ENCODE measurements at places on chromosomes 13 and 19. TPM values are rescaled to one million over a fixed set of nuclear protein-coding genes. Genes with fewer than 3 reads are reported as not detected.

DNA sequence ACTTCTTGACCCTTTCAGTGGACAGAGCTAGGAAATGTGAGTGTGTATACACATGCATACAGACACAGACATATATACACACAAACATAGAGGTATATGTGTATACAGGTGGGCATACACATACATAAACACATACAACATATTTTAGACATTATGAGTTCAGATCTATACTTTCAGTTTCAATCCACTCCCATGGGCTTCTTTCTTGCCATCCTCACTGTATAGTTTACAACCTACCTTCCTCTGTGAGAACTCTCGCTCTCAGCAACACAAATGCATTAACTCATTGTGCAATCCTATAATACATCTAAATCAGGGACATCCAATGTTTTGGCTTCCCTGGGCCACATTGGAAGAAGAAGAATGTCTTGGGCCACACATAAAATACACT lies 21.2 kb upstream of the SCEL start:
- no peak for DNase-seq

- no peak for DNase-seq
Measured at GRCh38 chr13:44865722-44866410, 123.4 kb downstream of the NUFIP1 start.

DNA sequence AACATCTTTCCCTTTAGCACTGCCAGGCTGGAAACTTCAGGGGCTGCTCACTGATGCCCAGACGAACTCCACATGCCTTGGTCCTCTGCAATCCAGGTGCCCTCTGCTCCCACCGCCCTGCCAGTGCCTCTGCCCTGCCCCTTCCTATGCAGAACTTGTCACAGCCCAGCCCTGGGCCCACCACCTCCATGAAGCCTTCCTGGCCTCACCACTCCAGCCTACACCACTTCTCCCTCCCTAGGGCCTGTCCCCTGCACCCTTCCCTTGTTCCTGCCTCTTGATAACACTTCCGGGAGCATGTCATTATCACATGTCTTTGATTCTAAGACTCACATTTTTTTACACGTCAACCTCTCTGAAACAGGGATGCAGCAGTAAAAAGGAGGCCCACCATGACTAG lies 627.2 kb downstream of the UQCRFS1 start:
- DNase-seq = no peak

GRCh38 chr13:56393549-56393948 lies 747.2 kb upstream of the PRR20A start:
- no peak for DNase-seq

DNA sequence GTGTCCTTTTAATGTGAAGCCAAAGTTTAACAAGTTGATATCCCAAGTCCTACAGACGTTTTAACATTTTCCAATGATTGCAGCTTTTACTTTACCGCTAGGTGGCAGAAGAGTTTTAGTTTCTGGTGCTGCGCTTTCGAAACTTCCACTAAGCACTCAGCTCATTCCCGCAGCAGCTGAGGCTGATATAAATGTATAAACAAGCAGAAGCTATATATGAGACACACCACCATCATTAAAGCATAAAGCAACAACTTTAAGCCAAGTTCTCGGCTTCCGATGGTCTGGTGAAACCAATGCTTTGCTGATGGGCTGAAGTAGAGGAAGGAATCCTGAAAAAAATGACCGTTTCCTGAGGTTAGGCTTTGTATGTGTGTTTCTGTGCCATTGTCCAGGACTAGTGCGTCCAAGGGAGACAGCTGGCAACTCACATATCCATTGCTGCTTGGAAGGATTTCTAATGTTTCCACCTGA lies 753.9 kb downstream of the OLFM4 start:
- DNase-seq = peak; percentile 55

GRCh38 chr19:51694318-51695085 lies 1.4 kb downstream of the SPACA6 start:
- no peak for DNase-seq

DNA sequence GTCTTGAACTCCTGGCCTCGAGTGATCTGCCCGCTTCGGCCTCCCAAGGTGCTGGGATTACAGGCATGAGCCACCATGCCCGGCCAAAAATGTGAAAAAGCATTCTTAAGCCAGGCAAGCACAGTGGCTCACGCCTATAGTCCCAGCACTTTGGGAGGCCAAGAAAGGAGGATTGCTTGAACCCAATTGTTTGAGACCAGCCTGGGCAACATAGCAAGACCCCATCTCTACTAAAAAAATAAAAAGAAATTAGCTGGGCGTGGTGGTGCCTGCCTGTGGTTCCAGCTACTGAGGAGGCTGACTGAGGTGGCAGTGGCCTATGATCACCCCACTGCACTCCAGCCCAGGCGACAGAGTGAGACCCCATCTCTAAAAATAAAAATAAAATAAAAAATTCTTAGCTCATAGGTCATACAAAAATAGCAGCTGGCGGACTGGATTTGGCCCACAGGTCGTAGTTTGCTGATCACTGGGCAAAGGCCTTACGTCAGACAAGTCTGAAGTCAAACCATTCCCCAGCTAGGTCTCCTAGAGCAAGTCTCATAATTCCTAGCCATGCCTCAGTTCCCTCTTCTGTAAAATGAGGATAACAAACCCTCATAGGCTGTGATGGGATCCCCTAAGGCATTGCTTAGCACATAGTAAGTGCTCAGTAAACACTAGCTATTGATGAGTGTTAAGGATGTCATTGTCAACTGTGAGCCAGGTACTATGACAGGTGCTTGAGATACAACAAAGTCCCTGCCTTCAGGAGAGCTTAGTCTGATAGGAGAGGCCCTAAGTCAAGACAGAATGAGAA lies 36.0 kb downstream of the INSR start:
- no peak for DNase-seq

GRCh38 chr13:73039201-73040108 lies 19.4 kb upstream of the KLF5 start:
- DNase-seq = no peak

DNA sequence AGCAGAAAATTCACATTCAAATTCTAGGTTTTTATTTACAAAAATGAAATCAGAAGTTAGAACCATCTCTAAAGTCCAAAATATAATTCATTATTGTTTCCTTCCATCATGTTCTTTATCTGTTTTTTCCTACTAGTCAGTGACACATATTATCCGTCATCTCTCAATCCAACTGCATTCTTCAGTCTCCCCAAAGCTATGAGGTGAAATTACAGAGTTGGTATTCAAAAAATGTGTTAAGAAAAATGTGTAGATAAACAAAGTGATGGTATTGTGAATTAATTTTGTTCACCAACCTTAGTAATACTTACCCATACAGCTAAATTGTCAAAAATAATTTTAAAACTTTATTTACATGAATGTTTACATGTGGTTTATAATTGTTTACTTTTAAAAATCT lies 448.7 kb upstream of the MIR17HG start:
- DNase-seq = no peak

GRCh38 chr19:47144630-47145029 lies 14.0 kb downstream of the SAE1 start:
- DNase-seq = no peak

- DNase-seq = no peak
Measured at GRCh38 chr13:93776936-93777335, 550.3 kb downstream of the GPC6 start.

DNA sequence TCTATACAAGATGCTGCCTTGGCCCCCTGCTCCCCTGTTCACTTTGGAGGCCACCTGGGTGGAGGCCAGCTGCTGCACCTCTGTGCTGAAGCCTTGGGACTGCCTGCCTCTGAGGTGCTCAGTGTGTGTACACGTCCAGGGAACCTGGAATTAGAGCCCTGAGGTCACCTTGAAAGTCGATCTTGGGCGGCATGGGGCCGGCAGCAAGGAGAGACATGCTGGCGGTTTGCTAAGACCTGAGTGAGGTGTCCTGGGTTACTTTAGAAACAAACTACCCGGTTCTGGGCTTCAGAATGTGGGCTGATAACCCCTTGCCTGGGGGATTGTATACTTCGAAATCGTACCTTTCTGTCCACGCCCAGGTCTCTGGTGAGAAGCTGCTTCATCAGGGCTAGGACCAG lies 25.5 kb downstream of the TSSK6 start:
- DNase-seq = no peak

GRCh38 chr19:16073988-16074387 lies 2.3 kb upstream of the TPM4 start:
- DNase-seq = no peak

GRCh38 chr19:4108767-4109625 lies 14.9 kb downstream of the MAP2K2 start:
- no peak for DNase-seq

- DNase-seq = no peak
Measured at GRCh38 chr13:24279327-24280110, 29.9 kb upstream of the C1QTNF9 start.

DNA sequence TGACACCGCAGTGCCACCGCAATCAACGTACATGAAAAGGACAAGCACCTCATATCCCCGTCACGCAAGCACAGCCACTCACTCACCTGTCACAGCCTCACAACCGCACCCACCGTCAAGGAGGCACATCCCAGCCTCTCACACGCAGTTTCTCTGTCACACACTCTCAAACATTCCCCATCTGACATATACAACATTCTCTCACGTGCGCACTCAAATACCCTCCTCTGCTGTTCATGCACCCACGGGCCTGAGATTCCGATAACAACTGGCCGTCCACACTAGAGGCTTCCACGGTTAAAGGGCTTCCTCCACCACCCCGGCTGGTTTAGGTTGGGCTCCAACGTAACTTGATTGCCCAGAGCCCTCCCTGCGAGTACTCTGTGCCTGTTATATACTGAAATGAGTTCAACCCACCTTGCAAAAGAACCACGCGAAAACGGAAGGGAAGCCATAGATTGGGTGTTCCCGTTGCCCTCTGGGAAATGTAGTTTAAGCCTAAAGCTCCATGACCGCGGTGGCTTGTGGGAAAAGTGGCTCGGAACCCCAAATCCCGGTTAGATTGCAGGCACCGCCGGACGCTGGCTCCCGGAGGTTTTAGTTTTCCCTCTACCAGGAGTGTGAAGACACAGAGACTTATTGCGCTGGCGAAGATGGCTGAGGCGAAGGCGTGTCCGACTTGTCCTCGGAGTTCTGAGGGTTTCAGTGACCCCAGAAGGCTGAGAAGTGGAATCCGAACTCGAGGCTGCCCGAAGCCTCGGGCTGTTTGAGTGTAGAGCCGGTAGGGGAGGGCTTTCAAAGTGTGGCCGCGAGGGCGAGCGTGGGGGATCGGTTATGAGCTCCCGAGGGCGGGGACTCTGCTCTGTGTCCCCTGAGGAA lies at the start of gene ZNF573:
Gene ZNF573 (minus strand): TSS at position 460 of the 879 bp plus-strand sequence. CDS start 5,857 bp downstream, outside the sequence.
- peak; percentile 91 for DNase-seq

The ZNF296 gene
- polyA plus RNA-seq = 0.69 TPM

The NLRP11 gene
- not detected for polyA plus RNA-seq

The GJB2 gene
- polyA plus RNA-seq = 3.7 TPM

The LIPE gene
- polyA plus RNA-seq = 8.6 TPM

The NKG7 gene
- 0.86 TPM for polyA plus RNA-seq

The CBY2 gene
- 1.1 TPM for polyA plus RNA-seq

The CGB1 gene
- polyA plus RNA-seq = not detected

The PGLYRP1 gene
- polyA plus RNA-seq = not detected

The ZNF888 gene
- 3.6 TPM for polyA plus RNA-seq

The BST2 gene
- 143 TPM for polyA plus RNA-seq

Data from left renal pelvis (tissue), 4 donors.